Stimulated activated CD4-positive, alpha-beta T cell treated with anti-CD3 and anti-CD28 coated beads, Interleukin-15, amount 100 ng/mL, for 48 hours (primary cell): ENCODE measurements at places on chromosomes 5 and 9.

DNA sequence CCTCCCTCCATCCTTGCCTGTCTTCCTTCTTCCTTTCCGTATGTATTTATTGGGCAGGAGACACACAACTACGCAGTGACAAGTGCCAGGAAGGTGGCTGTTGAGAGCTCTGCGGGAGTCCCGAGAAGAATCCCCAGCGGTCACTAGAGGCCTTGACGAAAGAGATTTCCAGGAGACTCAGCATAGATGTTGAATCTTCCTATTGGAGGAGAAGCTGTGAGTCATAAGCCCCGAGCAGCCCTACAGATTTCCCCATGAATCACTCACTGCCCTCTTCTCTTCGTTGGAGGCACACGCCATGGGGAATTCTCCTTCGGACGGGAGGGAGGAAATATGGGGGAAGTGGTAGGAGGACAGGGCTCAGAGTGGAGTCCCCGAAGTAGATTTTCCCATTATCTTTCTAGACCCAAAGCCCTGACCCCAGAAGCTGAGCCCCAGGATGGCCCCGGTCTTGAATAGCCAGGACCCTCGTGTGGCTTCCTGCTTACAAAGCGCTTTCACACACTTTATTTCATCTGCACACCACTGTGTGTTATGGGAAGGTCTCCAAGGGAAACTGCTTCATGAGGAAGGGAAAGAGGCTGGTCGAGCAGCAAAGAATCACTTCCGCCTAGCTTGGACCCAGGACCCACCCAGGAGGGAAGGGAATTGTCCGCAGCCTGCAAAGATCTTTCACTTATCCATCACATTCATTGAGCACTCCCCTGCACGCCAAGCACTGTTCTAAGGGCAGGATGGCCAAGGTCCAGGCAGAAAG is 12.7 kb downstream of the DUSP1 start:
- DNase-seq, result no peak

DNA sequence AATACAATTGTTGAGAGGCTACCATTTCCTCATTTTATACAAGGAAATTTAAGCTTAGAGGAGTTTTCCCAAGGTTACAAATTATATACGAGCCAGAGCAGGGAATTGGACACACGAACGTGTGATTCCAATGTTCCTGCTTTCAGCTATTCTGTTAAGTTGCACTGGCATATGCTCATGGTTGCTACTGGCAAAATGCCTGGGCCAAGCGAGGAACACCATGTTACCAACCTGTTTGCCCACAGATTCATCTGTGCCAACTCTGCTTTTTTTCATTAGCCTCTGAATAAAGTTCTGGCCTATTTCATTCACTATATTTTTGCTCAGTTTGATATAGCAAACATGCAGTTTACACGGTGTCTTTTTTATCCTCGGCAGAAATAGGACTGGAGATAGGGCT is 5.1 kb upstream of the C5orf46 start:
- DNase-seq, result no peak

DNA sequence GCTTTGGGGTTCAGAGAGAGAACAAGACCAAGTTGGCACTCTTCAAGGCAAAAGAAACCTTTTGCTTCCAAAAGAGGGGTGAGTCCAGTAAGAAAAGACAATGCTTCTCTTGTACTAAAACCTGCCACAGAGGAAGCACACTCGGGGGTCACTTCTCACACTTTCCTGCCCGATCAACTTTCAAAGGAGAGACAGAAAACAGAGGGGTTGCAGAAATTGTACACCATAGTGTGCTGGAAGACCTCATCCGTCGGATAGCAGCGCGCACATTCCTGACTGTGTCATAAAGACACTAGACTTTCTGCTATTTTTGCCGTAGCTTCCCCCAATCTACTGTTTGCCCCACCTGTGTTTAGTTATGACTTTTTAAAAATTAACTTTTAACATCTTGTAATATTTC is 66.9 kb downstream of the OR2K2 start:
- no peak for DNase-seq

- no peak for DNase-seq
Measured at GRCh38 chr9:88587182-88587581, 52.2 kb downstream of the NXNL2 start.

- no peak for DNase-seq
Measured at GRCh38 chr5:102090770-102091169, 205.3 kb downstream of the SLCO4C1 start.

GRCh38 chr5:107516452-107517184 is 154.1 kb downstream of the EFNA5 start:
- DNase-seq, result no peak

- DNase-seq, result no peak
Measured at GRCh38 chr5:139772089-139772791, 23.4 kb upstream of the PSD2 start.

DNA sequence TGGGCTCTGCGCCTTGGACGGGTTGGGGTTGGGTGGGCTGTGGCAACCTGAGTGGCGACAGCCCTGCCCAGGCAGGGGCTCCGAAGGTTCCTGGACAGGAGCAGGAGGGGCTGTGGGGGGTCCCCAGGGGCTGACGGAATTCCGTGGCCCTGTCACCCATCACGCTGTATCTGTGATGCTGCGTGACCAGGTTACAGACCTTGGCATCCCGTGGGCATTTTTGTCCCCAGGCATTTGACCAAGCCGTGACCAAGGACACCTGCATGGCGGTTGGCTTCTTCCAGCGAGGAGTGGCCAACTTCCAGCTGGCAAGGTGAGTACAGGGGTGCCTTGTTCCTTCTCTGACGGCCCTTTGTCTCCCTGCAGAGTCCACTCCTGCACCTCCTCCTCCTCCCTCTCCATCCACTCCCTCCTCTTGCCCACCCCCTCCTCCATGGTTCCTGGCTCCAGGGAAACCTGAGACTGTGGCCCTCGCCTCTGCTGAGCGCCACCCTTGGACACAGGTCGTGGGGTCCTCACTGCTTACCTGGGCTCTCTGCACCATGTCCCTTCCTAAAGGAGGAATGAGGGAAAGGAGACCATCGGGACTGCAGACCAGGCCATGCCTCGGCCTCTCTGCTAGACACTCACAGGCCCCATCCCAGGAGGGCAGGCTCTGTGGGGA is 3.0 kb downstream of the NOXA1 start:
- DNase-seq, result no peak
